ENCODE measurements at places on chromosomes 6 and 20. TPM values are rescaled to one million over a fixed set of nuclear protein-coding genes. Genes with fewer than 3 reads are reported as not detected.

GRCh38 chr6:168411130-168411529, 29.9 kb upstream of the SMOC2 start:
- DNase-seq = no peak

Gene GJA1
- 33.6 TPM for total RNA-seq

Gene ZBP1
- not detected for total RNA-seq

DNA sequence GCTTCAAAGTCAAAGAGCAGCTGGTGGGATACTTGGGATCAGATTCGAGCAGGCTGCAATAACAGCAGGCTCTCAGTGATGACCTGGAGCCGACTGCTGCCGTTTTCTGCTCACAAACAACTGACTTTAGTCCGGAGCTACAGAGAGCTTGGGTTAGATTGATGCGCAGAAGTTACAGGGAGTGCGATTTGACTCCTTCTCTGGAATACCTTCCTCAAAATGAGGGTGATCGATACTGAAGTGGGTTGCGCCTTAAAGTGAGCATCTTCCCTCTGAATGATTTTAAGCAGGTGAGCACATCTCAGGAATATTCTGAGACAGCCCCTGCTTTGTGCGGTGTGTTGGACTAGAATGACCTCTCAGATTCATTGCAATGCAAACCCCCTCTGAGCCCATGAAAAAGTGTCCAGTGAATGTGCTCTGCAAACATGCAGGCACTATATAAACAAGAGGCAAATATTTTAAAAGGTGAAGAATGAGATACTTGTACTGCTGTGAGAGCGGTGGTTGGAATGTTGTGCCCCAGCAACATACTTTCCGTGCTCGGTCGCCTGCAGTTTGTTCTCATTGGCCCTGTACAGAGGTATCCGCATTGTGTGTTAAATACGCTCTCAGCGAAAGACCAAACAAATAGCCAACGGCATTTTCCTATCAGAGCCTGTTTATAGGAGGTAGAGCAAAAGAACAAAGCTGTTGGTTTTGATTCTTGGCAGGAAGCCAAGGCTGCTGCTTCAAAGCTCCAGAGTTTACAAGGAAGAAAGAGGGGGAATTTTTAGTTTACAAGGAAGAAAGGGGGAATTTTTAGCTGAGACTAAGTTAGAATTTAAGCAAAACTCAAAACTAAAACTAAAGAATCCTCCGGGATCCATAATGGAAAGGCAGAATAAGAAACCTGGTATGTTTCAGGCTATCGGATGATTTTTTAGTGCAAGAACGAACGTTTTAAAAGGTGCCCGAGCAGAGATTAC, 67.7 kb downstream of the PHACTR2 start:
- DNase-seq = peak; percentile 89

GRCh38 chr6:168365422-168366165, 46.0 kb upstream of the DACT2 start:
- no peak for DNase-seq

GRCh38 chr6:105981002-105981887, 104.9 kb upstream of the PRDM1 start:
- DNase-seq = no peak

Gene EYA2
- total RNA-seq = not detected

- DNase-seq = no peak
Measured at GRCh38 chr20:37357481-37358365, 11.8 kb downstream of the SRC start.

Gene MMP24
- 46.4 TPM for total RNA-seq

Gene HAO1
- total RNA-seq = not detected

DNA sequence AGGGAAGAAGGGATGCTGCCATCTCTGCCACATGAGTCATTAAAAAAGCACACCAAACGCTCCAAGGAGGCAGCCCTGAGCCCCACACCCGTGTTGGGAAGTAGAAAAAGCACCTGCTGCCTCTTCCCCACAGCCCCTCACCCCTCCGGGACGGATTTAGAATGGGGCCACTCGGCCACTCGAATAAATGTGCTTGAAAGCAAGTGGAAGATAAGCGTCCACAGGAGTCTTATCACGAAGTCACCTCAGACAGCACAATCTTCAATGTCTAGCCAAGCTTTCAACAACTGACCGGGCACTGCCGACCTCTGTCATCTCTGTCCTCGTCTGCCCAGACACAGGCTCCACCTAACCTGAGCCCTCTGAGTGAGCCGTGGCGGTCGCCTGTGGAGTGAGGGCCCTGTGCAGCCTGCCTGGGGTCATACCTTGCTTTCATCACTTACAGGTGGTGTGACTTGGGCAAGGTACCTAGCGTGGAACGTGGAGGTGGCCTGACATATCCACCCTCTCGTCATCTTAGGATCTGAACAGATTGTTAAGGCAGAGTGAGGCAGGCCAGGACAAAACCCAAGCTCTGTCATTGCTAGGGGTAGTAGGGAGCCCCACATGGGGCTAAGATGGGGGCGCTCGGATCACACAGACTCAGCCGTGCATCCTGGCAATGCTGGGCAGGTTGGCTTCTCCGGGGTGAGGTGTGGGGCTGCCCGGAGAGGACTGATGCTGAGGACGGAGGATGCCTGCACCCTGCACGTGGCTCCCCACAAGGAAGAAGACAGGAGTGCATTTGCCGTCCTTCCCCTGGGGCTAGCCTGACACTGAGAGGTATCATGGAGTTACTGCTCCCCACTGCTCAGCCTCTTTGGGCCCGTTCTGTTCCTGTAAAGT, 34.8 kb downstream of the PSMG4 start:
- no peak for DNase-seq
